Femur (tissue), 1 donor: ENCODE measurements at places on chromosomes 7 and 10.
A peak's percentile ranks its signal among the peaks of the same experiment; 100 is the strongest.

DNA sequence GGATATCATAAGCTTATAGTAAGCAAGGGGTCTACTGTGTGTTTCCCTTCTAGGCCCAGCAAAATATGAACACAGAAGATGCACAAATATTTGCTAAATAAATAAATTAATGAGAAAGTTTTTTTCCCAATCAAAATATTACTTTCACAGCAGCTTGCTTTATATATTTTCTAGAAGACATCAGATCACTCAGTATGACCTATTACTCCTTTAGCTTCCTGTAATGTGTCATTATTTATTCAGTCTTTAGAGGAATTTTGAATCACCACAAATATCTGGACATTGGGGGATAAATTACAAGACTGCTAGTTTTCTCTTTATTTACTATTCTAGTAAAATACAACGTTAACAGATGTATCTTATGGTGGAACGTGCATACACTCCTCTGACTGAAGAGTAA lies 765.8 kb upstream of the POM121L12 start:
- no peak for DNase-seq

DNA sequence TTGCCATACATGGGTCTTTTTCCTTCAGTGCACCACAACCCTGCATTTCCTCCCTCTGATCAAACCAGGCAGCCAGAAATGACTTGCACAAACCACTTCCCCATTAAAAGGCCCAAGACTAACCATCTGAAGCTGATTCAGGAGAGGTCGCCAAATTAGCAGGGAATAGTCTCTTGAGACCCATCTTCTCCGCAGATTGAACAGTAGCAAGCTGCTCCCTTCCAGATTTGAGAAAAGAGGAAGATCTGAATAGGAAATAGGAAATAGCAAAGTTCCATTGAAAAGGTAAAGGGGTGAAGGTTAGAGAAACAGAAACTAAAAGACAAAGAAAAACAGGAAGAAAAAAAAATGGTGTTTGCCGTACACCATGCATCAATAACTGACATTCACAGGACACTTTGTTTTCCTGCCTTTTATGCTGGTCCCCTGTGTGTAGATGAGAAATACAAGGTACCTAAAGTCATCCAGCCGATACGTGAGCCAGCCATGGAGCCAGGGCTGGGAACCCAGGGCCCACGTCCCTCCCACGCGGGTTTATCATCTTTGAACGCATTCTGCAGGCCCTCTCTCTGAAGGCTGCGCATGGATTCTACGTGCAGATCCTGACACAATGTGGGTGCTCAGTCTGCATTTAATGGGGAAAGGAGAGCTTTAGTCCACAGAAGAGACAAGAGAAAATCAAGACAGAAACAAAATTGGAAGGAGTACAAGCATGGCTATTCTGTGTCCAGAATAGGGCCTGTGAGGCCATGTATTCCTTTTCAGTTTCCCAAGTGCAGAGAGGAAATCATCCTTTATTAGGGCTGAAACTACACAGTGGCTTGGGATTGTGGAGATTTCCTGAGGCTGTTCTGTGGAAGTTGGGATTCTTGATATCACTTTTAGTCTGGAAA lies 268.4 kb upstream of the NPVF start:
- DNase-seq = no peak

DNA sequence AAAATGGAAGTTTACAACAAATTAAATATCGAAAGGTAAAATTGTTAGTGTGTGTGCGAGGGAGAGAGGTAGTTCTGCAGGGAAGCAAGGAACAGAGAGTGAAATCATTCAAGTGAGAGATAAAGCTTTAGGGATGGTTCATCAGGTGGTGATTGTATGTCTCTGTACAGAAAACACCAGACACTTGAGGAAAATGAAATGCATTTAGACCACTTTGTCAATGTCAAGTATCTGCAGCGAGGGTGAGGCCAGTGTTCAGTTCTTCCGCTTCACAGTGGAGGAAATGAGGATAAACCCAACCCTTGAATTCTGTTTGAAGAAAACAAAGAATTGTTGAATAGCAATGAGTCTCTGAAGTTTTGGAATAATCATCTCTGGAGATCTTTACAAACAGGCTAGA lies 14.4 kb upstream of the ITGB1 start:
- no peak for DNase-seq

- DNase-seq = peak; percentile 40
These were observed at the start of gene RELN for GRCh38 chr7:103989200-103989784. TSS of gene RELN (minus strand) at chr7:103989658. CDS start at chr7:103989356, 302 bp downstream.

DNA sequence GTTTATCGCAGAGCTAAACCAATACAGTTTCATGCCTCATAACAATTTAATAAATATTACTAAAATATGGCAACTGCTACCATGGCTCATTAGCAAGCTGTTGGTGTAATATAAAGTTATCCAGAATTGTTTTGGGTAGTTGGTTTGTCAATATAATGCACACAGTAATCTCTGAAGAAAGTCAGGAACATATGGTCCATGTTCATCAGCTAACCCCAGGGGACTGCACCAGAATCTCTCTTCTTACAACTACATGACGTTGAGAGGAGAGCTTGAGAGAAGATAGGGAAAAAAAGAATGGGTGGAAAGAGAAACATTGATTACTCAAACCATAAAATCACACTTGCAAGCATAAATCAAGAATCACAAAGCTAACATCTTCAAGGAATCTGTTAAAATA lies 333.7 kb downstream of the NRG3 start:
- no peak for DNase-seq

GRCh38 chr7:35705932-35706461 lies 11.1 kb upstream of the HERPUD2 start:
- no peak for DNase-seq
